ENCODE measurements at places on chromosomes 2 and 18.

GRCh38 chr18:58407263-58407648, 221.6 kb downstream of the ALPK2 start:
- no peak for DNase-seq

DNA sequence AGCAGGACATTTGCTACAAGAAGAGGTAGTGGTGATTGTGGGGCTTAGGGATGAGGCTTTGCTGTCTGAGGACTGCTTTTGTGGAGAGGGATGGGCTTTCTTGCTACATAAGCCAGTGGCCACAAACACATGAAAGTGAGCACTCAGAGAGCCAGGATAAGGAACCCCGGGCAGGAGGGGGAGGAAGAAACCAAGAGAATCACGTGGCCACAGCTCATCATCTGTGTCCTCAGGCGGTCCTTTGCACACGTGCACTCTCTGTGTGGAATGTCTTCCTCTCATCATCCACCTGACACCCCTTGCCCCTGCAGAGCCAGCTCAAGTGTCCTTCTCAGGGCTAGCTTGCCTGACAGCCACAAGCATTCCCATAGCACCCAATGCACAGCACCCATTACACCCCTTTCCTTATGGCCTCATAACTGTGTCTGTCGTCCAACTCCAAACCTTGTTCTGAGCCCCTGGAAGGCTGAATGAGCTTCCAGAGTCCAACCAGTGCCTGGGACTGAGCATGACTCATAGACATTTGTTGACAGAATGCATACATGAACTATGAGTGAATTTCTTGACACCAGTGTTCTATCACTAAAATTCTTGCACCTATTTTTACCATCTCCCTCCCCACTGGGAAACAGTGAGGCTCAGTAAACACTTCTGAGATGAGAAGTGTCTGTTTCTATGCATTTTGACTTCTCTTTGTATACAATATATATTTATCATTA, 398.3 kb downstream of the ALK start:
- DNase-seq = no peak

DNA sequence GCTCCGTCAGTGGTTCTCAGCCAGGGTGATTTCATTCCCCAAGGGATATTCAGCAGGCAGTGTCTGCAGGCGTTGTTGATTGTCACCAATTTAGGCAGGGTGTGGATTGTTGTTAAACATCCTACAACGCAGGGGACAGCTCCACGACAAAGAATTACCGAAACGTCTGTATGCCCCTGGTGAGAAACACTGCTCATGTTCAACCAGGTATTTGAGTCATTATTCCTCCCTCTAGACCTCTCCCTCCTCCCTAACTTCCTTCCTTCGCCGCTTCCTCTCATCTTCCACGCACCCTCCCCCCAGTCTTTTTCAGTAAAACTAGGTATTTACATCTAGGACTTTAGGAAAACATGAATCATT, 50.8 kb downstream of the NCK2 start:
- DNase-seq = no peak

- DNase-seq = peak; percentile 21
These were observed 380.8 kb upstream of the ACVR2A start for GRCh38 chr2:147463881-147464520.

DNA sequence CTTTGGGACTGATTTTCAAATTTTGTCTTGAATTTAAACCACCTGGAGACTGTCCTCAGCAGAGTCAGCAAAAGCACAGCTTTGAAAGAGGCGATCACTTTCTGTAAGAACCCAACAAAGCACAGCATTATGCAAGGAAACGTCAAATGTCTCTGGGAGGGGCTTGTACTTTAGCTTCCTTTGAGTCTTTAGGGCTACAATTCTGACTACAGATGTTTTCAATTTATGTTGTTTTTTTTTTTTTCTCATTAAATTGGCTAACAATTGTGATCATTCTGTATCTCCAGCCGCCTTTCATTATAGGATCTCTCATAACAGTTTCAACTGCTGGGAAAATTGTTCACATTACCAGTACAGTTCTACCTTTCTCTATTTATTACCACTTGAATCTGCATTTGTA, 48.3 kb downstream of the COL3A1 start:
- DNase-seq = no peak

DNA sequence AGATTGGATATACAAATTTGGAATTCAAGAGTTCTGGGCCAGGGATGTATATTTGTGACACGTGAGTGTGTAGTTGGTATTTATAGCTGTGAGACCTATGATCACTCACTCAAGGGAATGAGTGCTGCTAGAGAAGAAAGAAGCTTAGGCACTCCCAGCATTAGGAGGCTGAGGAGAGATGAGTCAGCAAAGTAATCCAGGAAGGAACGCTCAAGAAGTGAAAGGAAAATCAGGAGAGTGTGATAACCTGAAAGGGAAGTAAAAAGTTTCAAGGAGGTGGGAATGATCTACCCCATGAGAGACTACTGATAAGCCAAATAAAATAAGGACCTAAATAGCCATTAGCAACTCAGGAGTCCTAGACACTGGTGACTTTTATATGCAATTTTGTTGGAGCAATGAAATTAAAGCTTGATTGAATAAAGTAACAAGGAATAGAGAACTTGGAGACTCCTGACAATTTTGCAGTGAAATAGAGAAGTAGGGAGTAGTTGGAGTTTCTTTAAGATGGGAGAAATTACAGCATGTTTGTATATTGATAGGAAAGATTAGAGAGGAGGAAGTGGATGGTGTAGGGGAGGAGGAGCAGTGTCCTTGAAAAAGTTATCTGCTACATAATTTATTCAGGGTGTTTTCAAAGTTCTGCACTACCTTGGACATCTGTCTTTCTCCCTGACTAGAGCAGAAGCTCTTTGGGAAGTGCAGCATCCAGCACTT, 89.9 kb downstream of the UBE2E3 start:
- DNase-seq = no peak

GRCh38 chr2:201983174-201983573, 50.5 kb upstream of the FZD7 start:
- DNase-seq = no peak

- no peak for DNase-seq
These were observed 3.6 kb upstream of the CAPG start for GRCh38 chr2:85413592-85414420.

GRCh38 chr18:135045-135444, 23.3 kb upstream of the USP14 start:
- DNase-seq = no peak

DNA sequence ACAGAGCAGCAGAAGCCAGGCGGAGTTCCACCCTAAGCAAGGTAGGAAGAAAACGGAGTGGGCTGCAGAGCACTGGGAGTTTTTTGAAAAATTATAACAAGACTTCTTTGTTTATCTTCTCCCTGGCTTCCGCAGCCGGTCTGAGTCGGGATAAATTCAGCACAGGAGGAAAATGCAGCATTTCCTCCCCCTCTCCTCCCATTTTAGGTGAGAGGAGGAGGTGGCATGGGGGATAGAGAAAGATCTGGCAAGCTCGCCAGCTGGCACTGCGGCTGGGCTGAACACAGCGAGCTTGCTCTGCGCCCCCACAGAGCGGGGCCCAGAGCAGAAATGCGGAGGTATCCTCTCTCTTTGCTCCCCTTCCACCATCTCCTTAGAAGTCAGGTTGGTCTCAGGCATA, 17.7 kb upstream of the CHRNA1 start:
- no peak for DNase-seq

GRCh38 chr2:222423632-222424275, 589 bp upstream of the SGPP2 start:
- DNase-seq = peak; percentile 80

DNA sequence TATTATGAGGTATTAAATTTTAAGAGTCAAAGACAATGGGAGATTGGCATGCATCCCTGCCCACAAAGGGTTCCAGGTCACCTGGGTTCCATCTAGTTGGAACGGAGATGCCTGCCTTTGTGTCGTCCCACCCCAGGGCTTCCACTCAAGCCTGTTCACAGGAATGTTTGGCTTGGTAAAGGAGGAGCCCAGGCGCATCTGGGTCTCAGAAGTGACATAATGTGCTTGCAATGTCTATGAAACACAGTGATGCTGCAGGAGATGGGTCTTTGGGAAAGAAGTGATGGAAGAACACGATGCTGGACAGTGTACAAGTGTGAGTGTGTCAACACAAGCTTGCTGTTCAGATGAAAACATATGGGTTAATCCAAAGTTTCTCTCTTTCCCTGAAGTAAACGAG, 49.6 kb upstream of the ZNF396 start:
- no peak for DNase-seq

DNA sequence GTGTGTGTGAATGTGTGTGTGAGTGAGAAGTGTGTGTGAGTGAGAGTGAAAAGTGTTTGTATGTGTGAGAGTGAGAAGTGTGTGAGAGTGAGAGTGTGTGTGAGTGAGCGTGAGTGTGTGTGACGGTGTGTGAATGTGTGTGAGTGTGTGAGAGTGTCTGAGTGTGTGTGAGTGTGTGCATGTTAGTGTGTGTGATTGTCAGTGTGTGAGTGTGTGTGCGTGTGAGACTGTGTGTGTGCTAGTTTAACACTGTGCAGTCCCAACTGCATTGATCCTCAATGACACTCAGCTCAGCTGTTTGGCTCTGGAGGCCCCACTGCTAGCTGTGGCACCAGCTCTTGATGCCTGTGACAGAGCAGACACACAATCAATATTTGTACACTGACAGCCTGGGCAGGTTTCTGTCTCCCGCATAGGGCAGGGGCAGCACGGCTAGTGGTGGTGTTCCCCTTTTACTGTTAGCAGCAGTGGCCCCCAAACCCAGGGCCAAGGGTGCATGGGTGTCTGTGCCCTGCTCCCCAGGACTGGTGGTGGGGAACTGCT, 135.0 kb downstream of the INHBB start:
- DNase-seq = no peak

- no peak for DNase-seq
These were observed 170.3 kb upstream of the SPRED2 start for GRCh38 chr2:65602603-65603235.

- DNase-seq = no peak
These were observed 242.5 kb upstream of the HNMT start for GRCh38 chr2:137721733-137722132.

- no peak for DNase-seq
These were observed 181.2 kb upstream of the RAB6C start for GRCh38 chr2:129798301-129798581.

GRCh38 chr18:31977270-31977872, 34.4 kb upstream of the TRAPPC8 start:
- DNase-seq = peak; percentile 30

- peak; percentile 70 for DNase-seq
These were observed 3.1 kb downstream of the GYPC start for GRCh38 chr2:126658905-126659561.

- DNase-seq = no peak
These were observed 49.8 kb downstream of the ALK start for GRCh38 chr2:29871541-29871940.

DNA sequence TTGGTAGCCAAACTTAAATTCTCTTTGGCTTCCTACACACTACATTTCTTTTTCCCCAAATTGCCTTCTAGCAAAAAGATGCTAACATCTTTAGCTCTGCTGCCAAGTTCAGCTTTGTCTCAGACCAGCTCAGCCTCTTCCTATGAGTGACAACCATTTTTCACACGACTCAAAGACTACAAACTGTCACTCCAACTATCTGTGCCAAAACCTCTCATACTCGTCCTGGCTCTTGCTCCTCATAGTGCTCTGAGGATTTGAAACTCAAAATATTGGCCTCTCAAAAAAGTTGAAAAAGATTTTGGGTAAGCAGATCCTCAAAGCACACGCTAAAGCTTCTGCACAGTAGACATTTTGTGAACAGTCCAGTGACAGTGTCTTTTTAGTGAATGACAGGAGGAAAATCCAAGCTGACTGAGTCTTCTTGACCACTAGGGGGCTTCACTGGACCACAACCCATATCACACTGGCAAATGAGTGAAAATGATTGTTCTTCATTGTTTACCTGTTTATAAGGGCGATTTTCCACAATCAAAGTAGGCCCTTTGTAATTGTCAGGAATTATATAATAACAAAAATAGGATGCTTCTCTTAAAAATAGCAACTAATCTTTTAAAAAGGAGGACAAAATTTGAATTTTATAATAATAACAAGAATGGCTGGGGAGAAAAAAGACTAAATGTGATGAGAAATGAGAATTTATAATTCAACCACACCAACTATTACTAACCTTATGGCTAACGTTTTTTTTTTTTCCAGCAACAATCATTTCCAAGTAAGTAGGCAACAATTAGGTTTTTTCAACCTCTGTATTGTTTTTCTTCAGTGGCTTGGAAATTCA, 85.5 kb upstream of the PGAP1 start:
- peak; percentile 63 for DNase-seq

DNA sequence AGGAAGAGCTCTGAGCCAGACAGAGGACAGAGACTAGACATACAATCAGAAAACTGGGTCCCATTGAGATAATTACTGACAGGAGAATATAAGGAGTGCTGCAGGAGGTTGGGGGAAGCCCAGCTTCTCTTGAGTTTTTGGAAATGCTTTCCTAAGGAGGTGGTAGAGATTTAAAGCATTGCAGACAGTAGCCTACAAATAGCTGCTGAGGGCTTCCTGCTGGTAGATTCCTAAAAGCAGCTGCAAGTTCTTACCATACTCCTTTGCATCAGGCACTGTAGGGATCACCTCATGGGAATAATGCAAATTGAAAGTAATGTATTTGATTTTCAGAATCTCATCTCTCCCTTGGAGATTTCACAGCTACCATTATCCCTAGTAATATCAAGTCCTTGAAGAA, 902.6 kb upstream of the GCFC2 start:
- no peak for DNase-seq

- no peak for DNase-seq
These were observed 90.5 kb downstream of the ASAP2 start for GRCh38 chr2:9297156-9297555.

- no peak for DNase-seq
These were observed 21.9 kb upstream of the EXOC6B start for GRCh38 chr2:72847534-72848315.

DNA sequence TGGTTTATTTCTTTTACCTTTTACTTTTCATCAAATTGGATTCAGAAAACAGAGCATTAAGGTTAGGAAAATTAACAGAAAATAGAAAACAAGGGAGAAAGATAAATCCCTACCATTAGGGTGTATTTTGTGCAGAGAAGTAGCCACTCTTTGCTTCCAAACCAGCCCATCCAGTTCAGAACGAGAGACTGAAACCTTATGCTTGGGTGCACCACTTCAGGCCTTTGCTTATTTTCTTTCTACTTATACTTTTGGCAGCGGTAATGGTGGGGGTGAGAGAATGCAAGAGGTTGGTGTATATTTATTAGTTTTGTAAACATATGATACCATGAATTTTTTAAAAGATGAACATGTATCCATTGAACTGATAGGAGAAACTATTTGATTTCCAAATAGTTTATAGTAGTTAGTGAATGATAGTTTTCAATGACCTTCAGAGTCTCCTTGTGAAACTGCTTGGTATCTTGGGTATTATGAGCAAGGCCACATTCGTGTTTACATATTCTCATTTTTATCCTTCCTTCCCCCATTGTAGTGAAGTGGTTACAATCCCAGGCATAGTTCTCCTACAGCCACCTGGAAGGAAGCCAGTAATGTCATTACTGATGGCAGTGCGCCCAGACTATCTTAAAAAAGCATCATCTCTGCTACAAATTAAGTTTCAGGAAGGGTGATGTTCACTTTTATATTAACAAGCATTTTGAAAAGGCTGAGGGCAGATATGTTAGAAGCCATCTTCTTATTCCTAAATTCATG, 60.8 kb downstream of the MFSD6 start:
- peak; percentile 15 for DNase-seq

All from GM20000 (cell line).